Stimulated activated CD4-positive, alpha-beta T cell treated with anti-CD3 and anti-CD28 coated beads, Interleukin-2, amount 100 ng/mL, for 4 hours (primary cell): ENCODE measurements at places on chromosomes 5 and 9.

DNA sequence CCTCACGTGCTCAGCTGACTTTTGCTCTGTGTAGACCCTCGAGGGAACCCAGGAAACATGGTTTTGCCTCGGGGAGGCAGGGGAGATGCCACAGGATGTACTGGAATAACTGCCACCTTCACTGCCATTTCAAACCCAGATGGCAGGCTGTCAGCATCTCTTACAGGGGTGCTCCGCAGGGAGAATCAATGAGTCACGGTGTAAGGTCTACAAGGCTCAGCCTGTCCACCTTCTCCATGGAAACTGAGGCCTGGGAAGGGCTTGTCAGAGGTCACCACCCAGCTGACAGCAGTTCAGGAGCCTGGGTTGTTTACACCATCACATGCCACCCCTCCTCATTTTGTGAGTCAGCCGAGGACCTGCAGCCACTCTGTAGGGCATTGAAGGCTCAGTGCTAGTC is 30.8 kb downstream of the DAB2IP start:
- no peak for DNase-seq

GRCh38 chr5:137612576-137612975 is 113.5 kb upstream of the SPOCK1 start:
- no peak for DNase-seq

DNA sequence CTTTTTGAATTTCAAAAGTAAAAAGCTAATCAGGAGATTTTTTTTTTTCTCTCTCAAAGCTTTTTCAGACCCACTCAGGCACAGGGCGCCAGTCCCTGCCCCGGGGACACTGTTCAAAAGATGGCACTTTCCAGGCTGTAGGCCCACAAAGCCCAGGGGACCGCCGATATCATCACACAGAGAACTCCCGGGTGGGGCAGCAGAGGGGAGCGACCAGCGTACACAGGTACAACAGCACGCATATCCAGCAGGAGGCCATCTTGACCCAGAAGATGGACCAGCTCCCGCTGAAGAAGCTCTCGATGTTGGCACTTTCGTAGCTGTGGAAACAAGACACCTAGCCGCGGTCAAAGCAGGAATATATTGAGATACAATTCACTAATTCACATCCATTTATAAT is 108.3 kb downstream of the THBS4 start:
- no peak for DNase-seq

DNA sequence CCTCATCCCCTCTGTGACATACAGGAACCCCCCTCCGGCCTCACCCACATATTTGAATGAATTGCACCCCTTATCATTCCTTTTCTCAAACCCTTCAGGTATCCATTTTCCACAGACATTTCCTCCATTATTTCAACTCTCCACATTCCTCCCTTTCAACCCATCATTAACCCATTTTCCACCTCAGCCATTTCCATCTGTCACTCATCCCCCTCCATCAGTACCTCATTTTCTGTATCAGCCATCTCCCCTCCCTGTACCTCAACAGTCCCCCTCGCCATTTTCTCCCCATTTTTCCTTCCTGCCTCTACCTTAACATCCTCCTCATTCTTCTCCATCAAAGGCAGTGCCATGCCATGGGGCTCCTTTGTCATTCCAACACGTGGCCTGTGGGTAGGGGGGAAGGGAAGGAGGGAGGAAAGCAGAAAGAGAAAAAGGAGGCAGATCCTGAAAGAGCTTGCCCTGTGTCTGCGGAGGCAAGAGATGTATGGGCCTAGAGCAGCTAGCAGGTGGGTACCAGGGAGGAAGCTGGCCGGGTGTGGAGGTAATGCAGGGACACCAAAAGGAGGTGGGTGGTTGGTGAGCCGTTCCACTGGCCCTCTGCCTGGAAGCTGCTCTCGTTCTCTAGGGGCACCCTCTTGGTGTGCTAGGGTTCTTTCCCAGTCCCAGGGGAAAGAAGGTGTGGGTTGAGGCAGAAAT is 1.5 kb downstream of the DNAJB5 start:
- no peak for DNase-seq

- peak; percentile 42 for DNase-seq
These were observed 53.4 kb upstream of the SUB1 start for GRCh38 chr5:32531885-32532520.

DNA sequence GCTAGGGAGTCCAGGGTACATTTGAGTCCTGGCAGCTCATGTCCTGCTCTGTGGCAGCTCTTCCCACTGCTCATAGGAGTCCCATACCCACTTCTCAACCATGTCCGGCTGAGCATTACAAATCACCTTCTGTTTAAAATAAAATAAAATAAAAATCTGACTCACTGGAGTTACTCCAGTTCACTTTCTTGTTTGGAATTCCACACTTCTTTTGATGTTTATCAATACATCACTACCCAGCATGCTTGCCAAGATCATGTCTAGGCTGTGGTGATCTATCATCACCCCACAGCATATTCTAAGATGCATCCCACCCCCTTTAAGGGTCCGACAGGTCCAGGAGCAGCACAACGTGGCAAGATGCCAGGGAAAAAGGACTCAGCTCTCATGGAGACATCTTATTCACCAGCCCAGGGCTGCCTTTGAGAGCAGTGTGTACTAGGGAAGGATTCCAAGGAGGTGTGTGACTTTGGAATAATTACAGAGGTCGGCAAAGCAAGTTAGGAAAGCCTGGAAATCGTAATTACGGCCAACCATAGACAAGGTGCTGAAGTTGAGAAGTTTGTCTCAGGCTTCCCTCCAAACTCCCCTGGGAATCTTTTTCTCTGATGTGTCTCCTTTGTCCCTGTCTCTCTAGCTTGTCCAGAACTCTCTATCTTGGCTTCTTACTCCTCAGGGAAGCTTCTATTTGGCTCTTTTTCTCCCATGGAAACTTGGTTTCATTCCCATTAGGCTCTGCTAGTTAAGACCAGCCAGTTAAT is 111.4 kb upstream of the SLC1A3 start:
- no peak for DNase-seq

DNA sequence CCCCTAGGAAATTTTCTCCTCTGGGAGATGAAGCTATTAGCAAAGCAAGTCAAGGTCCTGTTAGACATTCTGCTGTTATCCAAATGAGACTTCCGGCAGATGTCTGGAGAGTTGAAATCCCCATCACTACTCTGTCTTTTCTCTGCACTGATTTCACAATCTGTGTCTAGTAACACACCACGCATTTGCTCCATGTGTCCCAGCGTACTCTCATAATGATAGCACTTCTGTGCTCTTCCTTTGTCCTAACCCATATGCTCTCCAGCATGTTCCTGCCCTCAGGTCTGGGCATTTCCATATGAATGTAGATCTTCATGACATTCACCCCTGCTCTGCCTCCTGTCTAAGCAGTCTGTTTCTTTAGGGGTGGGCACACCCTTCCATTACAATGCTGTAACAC is 1949.0 kb upstream of the WWC1 start:
- no peak for DNase-seq

GRCh38 chr5:50958852-50959457 is 292.5 kb downstream of the PARP8 start:
- peak; percentile 10 for DNase-seq

- DNase-seq, result no peak
These were observed 64.5 kb downstream of the MTREX start for GRCh38 chr5:55372130-55372925.
